ENCODE measurements at places on chromosomes 2 and 18.
A peak's percentile ranks its signal among the peaks of the same experiment; 100 is the strongest.

- peak; percentile 58 for DNase-seq
These were observed 464 bp downstream of the CYBRD1 start for GRCh38 chr2:171522788-171523087.

- DNase-seq, result no peak
These were observed 1.1 kb upstream of the CIDEA start for GRCh38 chr18:12253027-12253426.

DNA sequence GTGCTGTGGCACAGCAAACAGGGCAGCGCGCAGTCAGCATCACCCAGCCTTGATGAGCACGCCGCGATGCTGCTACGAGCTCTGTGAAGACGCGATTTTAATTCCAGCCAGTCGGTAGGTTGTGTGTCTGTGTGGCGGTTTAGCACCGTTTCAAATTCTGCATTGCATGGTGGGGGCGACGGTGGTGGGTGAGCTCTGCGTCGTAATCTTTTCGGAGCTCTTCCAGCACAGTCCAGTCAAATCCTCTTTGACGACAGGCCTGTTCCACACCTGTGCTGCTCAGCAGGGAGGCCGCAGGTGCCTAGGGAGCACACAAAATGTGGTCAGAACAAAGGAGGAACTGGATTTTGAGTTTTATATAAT, 8.6 kb downstream of the ALLC start:
- no peak for DNase-seq

- no peak for DNase-seq
These were observed 36.7 kb downstream of the KIAA2012 start for GRCh38 chr2:202109737-202110184.
